GM12865 (cell line): ENCODE measurements at places on chromosomes 2 and 18.
A peak's percentile ranks its signal among the peaks of the same experiment; 100 is the strongest.

DNA sequence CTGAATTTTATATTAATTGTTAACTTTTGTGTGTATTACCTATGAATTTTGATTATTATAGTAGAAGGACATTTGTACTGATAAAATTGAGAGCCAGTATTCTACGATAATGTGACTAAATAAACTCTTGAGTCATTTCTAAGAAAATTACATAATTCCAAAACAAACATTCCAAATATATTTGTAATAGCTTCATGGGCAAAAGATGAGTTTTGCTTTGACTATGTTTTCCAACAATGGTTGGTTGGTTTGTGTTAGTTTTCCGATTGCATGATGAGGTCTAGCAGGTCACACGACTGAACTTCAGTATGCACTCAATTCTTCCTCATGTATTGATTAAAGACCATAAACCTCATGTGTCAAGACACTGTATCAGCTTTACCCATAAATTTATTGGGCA, 71.7 kb upstream of the WDR75 start:
- no peak for DNase-seq

DNA sequence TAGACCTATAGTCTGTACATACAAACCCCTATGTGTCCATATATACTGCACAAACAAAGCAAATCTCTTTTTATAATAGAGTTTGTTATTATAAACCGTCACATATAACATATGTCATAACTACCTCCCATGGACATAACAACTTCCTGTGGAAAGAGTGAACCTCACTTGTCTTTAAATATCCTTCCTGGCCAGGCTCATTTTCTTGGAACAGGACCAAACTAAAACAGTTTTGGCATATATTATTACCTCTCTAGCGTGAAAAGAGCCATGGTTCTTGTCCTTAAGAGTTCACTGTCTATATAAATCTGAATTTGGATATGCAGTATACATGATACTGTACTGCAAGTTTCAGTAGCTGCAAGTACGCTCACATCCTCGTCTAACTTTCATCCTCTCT, 28.3 kb upstream of the DNAJC27 start:
- no peak for DNase-seq

DNA sequence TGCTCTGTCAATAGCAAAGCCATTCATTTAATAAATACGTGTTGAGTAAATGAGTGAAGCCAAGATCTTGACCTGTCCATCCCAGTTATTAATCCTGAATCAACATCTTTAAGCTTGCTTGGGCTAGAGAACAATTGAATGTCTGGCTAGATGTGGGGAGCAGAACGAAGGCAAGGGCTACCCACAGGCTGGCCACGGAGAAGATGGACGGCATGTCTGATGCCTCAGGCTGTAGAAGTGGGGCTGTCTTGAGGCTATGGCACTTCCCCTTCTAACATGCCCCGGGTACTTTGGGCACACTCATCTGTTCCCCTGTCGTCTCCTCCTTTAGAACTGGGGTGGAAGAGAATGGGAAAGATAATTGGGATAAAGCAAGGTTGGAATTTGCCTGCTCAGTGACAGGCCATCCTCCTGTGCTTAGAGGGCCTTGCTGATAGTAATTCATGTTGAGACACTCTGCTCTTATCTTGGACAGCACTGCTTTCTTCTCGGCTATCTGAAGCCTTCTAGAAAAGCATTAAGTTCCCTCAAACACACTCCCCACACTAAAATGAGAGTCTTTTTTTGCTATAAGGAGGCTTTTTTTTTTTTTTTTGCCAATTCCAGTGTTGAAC, 225.7 kb downstream of the MREG start:
- no peak for DNase-seq

DNA sequence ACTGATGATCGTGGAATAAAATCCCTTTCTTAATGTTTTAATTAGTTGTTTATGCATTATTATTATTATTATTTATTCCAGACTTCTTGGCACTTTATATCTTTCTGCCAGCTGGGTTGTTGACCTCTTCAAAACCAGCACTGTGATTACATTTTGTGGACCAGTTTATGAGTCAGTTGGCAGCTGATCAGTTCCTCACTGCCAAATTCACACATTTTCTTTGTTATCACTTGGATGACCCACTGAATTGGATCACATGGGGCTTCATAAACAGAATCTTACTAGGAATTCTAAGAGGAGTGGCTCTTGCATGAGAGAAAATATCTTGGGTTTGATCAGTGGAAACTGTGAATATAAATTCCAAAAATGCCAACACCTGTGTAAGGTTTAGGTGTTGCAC, 321.8 kb upstream of the SPRED2 start:
- no peak for DNase-seq

DNA sequence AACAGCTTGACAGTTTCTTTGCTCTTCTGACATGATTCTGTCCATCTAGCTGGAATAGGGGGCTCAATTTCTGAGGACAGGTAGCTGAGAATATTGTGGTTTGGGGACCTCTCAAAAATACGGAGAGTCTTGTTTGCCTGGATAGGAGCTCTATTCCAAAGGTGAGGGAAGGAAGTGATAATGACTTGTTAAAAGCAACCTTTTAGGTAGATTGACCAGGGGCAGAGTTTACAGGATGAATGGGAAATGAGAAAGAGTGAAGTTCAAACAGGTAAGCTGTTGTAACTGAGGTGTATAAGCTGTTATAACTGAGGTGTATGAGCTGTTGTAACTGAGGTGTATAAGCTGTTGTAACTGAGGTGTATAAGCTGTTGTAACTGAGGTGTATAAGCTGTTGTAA, 25.1 kb downstream of the PARD3B start:
- no peak for DNase-seq

DNA sequence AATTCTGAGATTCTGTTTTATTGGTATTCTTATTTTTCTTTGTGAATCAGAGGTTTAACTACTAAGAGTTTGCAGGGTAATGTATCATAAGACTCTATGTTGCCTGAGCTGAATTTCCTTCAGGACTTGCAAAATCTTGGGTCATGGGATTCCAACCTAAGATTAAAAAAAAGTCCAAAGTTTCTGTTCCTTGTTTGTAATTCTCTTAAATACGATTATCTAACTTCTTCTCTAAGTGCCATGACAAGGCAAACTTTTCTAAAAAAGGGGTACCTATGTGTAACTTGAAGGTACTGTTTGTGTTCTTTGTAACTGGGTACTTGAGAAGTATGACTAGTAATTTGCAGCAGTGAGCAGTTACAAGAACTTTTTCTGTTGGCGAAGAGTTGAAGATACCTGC, 181.3 kb upstream of the ZEB2 start:
- no peak for DNase-seq

DNA sequence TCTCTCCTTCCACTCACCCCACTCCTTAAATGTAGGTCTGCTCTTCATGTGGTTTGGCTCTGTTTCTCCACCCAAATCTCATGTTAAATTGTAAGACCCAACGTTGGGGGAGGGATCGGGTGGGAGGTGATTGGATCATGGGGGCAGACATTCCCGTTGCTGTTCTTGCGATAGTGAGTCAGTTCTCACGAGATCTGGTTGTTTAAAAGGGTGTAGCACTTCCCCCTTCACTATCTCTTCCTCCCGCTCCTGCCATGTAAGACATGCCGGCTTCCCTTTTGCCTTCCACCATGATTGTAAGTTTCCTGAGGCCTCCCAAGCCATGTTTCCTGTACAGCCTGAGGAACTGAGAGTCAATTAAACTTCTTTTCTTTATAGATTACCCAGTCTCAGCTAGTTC, 1044.5 kb upstream of the POU3F3 start:
- no peak for DNase-seq

DNA sequence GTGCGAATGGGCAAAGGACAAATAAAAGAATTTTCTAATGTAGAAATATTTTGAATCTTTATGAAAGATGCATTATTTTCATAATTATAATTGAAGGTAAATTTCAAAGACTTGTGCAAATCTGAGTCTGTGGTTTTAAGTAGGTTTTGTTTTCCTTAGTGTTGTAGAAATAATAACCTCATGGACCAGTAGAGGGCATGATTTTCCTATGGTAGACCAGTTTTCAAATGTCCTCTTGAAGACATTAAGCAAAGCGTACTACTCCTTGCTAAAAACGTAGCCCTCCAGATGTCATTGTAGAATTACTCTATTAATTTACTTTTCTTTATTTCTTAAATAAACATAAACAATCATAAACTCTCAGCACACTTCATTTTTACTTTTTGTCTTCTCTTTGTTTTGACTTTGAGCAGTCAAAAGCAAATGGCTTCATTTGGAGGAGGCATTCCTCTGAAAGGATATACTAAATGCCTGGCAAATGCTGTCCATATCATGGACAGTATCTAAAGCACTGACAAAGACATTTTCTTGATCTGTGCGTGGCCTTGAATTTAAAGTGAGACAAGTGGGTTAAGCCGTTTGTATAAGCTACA, 85.8 kb upstream of the FAM237A start:
- peak; percentile 65 for DNase-seq

- DNase-seq: peak; percentile 15
Observed at GRCh38 chr2:21820271-21820670, 696.5 kb downstream of the TDRD15 start.

- no peak for DNase-seq
Observed at GRCh38 chr2:235066895-235067294, 115.1 kb downstream of the SH3BP4 start.

- no peak for DNase-seq
Observed at GRCh38 chr2:46816151-46816845, 99.3 kb downstream of the MCFD2 start.

GRCh38 chr18:4119813-4120212, 335.3 kb downstream of the DLGAP1 start:
- no peak for DNase-seq

- DNase-seq: no peak
Observed at GRCh38 chr2:118470297-118470696, 377.2 kb downstream of the EN1 start.

GRCh38 chr2:183536714-183537113, 412.5 kb downstream of the NUP35 start:
- DNase-seq: no peak

GRCh38 chr2:145339646-145340045, 819.7 kb upstream of the ZEB2 start:
- no peak for DNase-seq

DNA sequence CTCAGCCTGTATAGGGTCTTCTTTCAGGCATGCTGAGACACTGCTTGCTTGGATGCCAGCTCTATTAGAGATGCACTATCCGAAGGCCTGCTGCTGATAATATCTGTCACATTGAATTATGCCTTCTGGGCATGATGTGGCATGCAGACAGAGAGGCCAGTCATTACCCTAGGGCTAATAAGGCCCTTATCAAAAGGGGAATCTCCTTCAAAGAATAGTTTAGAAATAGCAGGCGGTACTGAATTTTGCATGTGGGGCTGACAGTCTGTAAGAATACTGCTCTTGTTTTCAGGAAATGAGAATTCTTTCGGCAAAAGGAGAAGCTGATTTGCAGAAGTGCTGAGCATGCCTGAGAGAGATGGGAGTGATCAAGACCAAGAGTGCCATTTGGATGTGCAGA, 13.1 kb upstream of the LHCGR start:
- DNase-seq: no peak

GRCh38 chr18:40935423-40935822, 1019.6 kb upstream of the PIK3C3 start:
- peak; percentile 5 for DNase-seq

DNA sequence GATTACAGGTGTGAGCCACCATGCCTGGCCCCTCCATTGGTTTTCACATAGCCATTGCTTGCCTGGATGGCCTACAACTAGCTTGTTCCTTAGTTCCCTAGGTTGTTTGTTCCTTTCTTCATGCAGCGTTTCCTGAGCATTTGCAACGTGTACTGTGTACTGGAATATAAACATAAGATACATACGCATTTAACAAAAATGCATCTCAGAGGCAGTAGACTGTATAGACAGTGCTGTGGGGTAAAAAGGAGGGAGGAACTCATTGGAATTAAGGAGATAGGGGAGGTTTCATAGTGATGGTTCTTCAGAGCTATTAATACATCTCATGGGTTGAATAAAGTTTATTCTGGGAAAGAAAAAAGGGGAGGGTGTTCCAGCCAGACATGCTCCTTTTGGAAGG, 260.5 kb upstream of the RASGRP3 start:
- no peak for DNase-seq

DNA sequence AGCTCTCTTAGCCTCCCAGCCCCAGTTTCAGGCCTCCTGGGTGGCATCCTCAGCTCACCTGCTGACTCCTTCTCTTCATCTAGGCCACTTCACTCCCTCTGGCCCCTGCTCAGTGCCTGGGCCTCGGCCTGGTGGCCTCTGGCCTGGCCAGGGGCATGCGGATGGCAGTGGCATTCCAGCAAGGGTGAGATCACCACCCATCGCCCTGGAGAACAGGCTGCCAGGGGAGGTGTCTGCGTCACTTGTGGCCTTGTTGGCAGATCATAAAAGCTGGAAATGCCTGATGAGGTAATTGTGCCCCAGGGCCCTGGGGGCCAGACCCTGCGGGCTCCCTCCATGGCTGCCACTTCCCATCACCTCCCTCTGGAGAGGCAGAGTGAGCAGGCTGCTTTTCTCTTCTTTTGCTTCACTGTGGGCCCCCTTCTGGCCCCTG, 72.5 kb upstream of the SMAD2 start:
- no peak for DNase-seq

DNA sequence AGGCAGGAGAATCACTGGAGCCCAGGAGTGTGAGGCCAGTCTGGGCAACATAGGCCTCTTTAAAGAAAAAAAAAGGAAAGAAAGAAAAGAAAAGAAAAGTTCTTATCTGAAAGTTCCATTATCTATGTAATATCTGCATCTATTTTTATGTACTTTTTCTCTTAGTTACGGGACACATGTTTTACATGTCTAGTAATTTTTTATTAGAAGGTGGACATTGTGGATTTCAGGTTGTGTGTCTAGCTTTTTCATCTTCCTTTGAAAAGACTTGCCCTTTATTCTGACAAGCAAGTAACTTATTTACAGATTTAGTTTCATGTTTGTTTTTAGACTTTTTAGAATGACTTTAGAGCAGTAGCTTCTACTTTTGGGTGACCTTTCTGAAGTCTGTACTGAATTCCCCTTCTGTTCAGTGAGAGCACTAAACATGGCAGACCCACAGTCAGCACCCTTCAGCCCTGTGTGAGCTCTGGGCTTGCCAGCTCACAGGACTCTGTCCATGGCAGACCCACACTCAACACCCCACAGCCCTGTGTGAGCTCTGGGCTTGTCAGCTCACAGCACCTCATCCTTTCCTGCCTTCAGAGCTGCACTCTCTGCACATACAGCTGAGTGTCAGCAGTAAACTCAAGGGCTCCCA, 17.5 kb downstream of the TRAPPC12 start:
- DNase-seq: no peak

GRCh38 chr18:46917803-46918600, 600 bp downstream of the KATNAL2 start:
- DNase-seq: peak; percentile 52

GRCh38 chr2:132774189-132774588, 104.2 kb upstream of the LYPD1 start:
- no peak for DNase-seq

DNA sequence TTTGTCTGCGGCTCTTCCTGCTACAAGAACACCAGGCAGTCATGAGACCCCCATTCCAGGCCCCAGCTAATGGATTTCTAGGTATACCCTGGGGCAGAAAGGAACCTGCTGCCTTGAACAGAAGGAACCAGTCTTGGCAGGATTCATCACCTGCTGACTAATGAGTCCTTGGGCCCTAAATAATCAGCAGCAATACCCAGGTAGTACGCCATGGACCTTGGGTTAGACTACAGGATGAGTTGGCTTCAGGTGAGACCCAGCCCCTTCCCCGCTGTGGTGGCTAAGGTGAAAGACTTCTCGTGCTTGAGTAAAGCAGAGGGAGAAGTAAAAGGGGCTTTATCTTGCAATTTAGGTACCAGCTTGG, 105.0 kb downstream of the SPIRE1 start:
- no peak for DNase-seq
